Thyroid gland (tissue), 4 donors: ENCODE measurements at places on chromosomes 5 and 9. TPM values are rescaled to one million over a fixed set of nuclear protein-coding genes. Genes with fewer than 3 reads are reported as not detected.

PKN3 gene
- 4.4 TPM for total RNA-seq

LCN1 gene
- not detected for total RNA-seq

CRB2 gene
- not detected for total RNA-seq

PRRX2 gene
- total RNA-seq = 2.9 TPM

F12 gene
- 0.42 TPM for total RNA-seq
